ENCODE measurements at places on chromosomes 3 and 15.
A peak's percentile ranks its signal among the peaks of the same experiment; 100 is the strongest.

DNA sequence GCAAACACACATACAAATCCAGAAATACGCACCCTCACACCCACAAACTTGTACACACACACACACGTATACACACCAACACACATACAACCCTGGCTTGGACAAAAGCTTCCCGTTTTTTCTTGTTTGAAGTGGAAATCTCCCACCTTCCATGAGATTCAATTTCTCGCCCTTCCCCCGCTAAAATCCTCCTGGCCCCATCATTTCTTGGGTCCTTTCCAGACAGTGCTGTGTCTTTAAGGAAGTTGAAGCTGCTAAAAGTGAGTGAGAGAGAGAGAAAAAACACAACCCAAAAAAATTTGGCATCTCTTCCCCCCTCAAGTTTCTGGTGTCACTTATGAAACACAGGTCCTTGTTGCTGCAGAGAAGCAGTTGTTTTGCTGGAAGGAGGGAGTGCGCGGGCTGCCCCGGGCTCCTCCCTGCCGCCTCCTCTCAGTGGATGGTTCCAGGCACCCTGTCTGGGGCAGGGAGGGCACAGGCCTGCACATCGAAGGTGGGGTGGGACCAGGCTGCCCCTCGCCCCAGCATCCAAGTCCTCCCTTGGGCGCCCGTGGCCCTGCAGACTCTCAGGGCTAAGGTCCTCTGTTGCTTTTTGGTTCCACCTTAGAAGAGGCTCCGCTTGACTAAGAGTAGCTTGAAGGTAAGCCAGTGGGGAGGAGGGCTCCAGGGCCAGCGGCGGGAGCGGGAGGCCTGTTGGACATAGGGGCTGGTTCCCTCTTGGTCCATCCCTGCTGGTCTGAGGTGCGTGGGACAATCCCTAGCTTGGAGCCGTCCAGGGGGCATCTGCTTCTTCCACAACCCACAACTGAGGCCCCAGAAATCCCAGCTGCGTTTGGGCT, at the start of gene ISLR:
Gene ISLR (plus strand): TSS at position 331 of the 839 bp plus-strand sequence. CDS start 1,149 bp downstream, outside the sequence.
- DNase-seq = no peak

DNA sequence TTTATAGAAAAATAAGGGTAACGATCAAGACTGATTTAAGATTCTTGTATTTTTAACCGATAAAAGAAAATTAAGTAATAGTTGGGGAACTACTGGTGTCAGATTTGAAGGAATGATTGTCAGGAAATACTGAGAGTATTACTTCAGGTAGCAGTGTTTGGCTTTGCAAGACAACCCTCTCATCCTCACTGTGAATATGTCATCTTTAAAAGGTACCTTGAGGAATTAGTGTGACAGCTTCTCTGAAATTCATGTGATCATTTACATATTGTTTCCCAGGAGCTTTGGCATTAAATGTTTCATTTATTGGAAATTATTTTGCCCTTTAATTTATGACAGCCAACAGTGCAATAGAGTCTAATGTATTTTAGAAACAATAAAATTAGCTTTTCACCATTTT, 3.3 kb downstream of the CHL1 start:
- no peak for DNase-seq

DNA sequence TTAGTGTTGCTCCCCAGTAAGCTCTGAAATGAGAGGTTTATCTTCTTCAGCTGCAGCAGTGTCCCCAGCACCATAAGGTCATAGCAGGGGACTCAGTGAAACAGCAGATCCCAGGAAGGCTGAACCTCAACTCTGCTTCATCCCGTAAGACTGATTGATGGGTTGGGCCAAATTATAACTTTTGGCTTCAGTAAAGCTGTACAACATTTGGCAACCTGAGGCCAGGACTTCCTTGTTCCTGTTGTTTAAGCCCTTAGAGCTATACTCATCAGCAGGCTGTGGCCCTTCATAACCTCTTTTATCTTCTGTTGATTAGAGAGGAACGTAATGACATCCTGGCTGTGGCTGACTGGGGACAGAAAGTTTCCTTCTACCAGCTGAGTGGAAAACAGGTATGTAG, 29.0 kb downstream of the IFT122 start:
- no peak for DNase-seq

DNA sequence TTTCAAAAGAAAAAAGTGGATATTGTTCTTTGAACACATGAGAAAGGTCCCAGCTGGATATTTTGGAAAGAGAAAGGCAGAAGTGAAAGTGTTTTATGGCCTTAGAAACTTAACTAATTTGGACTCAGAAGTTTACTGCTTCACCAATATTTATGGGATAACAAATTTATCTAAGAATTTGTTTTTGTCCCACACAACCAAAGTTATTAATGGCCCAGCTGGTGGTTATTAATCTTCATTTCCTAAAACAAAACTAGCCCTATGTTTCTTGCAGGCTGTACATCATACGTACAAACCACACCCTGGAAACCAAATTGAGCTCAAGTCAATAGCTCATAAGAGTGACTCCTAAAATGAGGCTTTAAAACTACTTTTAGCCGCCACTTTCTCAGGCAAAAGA, 372.9 kb upstream of the LMCD1 start:
- DNase-seq = no peak

- DNase-seq = no peak
These were observed 122.6 kb downstream of the KCNMB2 start for GRCh38 chr3:178658694-178659325.

GRCh38 chr3:19645093-19645492, 288.9 kb downstream of the EFHB start:
- DNase-seq = no peak

- DNase-seq = no peak
These were observed 25.6 kb upstream of the GLCE start for GRCh38 chr15:69134791-69135190.

DNA sequence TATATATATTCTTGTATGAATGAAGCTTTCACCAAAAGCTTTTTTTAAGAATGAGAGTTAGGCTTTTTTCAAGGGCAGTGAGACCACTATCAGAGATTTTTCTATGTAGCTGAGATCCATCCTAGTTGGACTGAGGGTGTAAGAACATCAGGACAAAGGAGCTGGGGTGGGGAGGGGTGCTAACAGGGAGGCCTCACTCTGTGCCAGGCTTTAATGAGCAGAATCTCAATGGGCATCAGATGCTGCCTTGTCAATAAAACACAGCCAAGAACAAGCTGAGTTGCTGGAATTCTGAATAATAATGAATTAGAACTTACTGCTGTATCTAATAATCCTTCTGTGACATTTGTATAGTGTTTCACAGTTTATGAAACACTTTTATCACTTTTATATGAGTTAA, 41.4 kb upstream of the USP3 start:
- DNase-seq = no peak

DNA sequence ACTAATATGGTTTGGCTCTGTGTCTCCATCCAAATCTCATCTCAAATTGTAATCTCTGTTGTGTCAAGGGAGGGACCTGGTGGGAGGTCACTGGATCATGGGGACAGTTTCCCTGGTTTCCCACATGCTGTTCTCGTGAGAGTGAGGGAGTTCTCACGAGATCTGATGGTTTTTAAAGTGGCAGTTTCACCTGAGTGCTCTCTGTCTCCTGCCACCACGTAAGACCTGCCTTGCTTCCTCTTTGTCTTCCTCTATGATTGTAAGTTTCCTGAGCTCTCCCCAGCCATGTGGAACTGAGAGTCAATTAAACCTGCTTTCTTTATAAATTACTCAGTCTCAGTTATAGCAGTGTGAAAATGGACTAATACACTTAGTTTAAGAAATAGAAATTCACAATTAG, 228.9 kb downstream of the CD47 start:
- DNase-seq = no peak

- DNase-seq = no peak
These were observed 4.9 kb downstream of the USP3 start for GRCh38 chr15:63509056-63509954.

DNA sequence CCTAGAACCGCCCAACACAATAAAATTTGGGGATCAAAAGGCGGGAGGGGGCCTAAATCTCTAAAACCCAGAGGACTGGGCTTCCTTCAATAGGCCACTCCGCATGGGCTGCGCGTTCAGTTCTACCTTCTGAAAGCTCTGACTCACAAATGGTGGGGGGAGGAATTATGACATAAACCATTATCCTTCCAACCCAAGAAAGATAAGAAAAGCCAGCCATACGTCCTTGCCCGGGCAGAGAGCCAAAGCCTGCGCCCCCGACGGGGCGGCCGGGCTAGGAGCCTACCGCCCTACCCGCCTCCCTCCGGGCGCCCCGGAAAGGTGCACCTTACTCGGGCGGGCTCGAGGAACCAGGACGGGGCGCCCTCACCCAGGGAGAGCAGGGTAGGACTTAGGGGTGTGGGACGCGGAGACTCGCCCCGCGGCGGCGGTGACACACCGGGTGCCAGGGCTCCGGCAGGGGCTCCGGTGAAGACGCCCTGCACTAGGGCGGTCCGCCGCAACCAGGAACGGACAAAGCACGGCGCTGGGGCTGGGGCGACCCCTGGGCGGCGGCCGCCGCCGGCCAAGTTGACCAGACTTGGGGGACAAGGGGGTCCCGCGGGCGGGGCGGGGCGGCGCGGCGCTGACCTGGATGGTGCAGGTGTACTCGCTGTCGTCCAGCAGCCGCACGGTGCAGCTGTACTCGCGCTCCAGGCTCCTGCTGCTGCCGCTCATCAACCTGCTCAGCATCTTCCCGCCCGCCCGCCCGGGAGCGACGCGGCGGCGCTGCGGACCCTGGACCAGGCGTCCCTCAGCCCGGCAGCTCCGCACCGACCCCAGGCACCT, 534 bp downstream of the FRMD5 start:
- peak; percentile 33 for DNase-seq

DNA sequence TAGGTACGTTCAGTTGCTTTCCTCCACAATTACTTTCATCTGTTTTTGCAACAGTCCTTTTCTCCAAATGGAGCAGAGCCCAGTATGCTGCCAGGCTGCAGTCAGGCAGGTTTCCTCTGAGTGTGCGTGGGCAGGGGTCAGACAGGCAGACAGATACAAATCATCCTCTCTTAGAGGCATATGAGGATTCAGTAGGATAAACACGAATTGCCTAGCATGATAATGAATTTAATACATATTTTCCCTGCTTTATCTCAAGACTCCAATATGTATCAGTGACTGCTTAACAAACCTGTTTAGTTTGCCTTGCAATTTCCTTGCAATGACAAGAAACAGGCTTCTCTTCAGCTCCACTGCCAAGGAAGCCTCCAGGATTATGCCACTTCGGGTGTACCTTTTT, 140.7 kb upstream of the NR2E3 start:
- no peak for DNase-seq

DNA sequence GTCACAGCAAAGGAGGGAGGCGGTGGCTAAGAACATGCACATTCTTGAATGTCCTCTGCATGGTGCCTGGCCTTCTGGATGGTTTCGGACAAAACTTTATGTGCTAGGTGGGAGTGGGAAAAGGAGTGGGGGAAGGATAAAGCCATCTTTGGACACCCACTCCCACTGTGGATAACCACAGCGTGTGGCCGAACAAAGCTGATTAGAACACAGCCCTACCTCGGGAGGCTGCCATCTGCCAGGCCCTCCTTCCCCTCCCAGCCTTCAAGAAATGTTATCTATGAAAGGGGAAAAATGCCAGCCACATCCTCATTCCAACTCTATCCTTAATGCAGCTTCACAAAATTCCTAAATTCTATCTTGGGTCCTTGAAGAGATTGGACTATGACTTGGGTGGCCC, 18.8 kb downstream of the AMOTL2 start:
- no peak for DNase-seq

DNA sequence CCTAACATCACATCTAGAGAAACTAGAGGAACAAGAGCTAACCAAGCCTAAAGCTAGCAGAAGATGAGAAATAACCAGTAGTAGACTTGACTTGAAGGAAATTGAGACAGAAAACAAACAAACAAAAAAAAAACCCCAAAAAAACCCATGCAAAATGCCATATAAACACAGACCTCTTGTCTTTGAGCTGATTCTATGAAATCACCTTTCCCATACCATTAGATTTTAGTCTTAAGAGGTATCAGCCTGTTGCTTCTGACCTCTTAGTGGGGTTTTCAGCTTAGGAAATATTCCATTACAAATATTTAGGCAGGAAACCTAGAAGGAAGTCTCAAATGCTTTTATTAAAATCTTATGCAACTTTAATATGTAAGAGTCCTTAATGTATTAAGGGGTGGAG, 23.9 kb upstream of the ST3GAL6 start:
- no peak for DNase-seq

DNA sequence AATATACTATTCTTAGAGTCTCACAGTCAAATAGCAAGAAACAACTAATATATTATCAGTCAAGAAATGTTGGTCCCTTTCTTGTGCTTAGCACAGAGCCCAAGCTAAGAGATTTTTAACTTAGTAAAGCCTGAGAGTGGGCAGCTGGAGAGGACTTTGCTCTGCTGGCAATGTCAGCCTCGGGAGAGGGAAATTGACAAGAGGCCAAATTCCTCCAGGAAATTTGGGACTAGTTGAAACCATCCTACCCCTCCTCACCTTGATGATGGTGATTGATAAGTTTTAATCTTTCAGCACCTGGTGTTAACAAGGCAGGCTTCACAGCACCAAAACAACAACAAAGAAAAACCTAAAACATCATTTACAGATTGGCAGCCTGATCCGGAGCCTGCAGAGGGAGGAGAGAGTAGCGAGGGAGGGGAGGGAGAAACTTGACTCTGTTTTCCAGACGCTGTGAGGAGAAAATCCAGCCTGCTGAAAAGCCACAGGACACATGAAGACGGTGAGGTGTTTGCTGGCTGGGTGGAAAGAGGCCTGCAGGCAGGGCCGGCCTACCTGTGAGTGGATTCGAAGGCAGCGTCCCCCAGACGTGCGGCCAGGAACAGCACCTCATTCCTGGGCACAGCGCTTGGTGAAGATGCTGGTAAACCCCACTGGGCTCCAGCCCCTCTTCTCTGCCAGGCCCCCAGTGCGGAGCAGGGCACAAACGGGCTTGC, 150.9 kb downstream of the LRRC28 start:
- no peak for DNase-seq
